ENCODE measurements at places on chromosomes 3 and 15.

- no peak for DNase-seq
Measured at GRCh38 chr15:62752657-62753517, 289.7 kb upstream of the TPM1 start.

DNA sequence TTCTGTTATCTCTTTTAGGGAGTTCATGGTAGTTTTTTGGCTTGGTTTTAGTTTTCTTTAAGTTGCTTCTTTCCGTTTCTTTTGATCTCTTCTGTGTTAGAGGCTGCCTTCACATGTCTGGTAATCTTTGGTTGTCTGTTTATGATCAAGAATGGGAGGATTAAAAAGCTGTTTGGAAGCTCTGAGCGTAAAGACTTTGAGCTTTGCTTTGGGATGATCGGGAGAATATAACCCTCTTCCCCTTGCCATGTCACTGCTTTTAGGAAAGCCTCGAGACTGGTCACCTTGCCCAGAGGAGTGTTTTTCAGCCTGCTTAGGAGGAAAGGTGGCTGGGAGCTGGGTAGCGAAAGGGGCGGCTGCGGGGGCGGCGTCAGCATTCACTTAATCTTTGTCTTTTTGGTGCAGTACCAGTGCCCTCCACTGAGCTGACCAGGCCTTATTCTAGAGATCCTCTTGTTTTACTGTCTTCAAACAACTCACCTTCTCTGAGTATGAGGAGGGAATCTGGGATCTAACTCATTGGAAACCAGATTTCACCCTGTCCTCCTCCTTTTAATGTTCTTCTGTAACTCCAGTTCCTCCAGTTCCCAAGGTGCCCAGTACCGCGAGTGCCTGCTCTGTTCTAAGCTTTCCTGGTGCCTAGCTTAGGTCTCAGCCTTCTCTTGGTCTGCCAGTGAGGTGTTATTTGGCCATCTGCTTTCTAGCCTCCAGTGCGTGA, 15.5 kb downstream of the TATDN2 start:
- peak; percentile 77 for DNase-seq

DNA sequence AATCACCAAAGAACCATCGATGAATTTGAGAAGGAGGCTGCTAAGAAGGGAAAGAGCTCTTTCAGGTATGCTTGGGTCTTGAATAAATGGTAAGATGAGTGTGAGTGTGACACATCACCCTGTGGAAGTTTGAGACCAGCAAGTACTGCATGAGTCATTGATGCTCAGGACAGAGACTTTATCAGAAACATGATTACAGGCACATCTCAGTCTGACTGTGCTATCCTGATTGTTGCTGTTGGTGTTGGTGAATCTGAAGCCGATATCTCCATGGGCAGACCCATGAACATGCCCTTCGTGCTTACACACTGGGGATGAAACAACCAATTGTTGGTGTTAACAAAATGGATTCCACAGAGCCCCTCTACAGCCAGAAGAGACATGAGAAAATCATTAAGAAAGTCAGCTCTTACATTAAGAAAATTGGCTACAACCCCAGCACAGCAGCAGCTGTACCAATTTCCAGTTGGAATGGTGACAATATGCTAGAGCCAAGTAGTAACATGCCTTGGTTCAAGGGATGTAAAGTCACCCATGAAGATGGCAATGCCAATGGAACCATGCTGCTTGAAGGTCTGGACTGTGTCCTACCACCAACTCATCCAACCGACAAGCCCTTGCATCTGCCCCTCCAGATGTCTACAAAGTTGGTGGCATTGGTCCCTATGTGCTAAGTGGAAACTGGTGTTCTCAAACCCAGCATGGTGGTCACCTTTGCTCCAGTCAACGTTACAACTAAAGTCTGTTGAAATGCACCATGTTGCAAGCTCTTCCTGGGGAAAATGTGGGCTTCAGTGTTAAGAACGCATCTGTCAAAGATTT, 20.5 kb downstream of the TM4SF4 start:
- DNase-seq: no peak

DNA sequence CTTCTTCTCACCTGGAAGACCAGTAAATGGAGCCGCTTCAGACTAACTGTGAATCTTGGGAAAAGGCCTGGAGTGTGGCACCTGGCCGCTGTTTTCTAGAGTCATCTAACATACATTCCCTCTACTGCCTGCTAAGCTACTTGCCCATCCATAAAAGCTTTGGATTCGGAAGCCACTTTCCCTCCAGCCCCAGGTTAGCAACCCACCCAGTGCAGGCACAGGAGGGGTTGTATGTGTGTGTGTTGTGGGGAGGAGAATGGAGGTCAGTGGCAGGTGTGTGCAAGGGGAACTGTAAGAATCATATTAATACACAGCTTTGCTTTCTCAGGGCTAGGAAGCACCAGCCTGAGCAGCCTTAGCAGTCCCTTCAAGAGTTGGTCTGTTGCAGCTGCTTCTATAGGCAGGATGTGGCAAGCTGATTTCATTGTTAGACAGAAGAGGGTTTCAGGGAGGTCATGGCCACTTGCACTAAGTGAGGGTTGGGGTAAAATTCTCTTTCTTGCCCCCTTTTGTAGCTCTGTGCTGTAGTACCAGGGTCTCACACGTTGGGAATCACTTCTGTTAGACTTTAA, 8.9 kb downstream of the NSUN3 start:
- no peak for DNase-seq

DNA sequence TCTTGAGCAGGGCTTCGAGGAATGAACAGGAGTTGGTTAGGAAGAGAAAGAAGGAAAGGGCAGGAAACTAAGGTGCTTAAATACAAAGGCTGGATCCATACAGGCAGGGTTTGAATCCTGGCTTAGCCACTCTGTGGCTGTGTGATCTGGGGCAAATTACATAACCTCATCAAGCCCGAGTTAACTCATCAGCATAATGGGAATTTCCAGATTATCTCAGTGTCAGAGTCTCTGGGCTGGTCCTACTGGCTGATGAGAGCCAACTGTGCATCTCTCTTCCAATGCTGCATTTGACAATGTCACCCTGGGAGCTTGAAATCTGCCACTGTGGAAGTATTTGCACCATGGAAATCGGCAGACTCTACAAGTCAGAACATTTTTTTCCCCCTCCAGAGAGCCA, 83.8 kb upstream of the SLC6A6 start:
- no peak for DNase-seq

- no peak for DNase-seq
Measured at GRCh38 chr3:134892761-134893160, 97.7 kb downstream of the EPHB1 start.

GRCh38 chr15:62907275-62907674, 135.3 kb upstream of the TPM1 start:
- DNase-seq: no peak

GRCh38 chr3:89685731-89686130, 578.3 kb downstream of the EPHA3 start:
- DNase-seq: no peak

DNA sequence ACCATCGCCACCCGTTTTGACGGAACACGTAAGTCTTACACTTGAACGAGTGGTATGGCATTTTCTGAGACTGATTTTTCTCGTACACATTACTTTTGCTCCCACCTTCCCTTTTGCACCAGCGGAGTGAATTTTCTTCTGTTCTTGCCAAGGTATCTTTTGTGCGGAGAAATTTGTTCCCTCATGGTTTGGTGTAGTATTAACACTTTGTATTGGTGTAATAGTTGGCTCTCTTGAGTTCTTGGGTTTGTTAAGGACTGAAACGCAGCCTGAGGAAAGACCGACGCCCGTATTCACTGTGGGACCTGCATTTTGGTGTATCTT, 420 bp downstream of the KCNH8 start:
- no peak for DNase-seq

- no peak for DNase-seq
Measured at GRCh38 chr15:98681061-98681460, 32.7 kb downstream of the IGF1R start.

DNA sequence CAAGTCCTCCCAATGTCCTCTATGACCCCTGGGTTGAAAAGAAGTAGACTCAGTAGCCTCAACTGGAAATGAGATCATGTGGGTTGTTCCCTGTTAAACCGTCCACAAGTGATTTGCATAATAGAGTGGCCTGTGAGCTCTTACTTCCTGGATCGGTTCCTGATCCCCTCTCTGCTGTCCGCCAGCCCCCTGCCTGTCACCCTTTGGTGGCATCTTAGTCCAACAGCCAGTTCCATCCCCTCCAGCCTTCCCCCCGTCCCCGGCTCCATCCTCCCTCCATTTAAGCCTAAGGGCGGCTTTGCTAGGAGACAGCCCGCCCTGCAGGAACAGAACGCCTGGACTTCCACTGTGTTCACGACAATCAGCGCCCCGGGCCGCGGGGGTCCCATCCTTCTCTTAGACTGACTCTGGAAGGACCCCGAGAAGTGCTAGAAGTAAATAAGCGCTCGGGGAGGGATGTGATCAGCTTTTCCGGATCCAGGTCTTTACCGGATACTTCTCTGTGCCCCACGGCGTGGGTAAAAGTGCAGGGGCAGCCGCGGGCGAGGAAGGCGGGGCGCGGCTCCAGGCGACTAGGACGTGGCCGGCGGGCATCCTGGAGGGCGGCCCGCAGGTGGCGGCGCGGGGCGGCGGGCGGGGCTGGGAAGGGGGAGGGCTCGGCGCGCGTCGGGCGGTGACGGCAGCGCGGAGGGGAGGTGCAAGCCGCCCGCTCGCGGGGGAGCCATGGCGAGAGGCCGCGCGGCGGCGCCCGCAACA, 51.2 kb upstream of the ULK4 start:
- peak; percentile 72 for DNase-seq

GRCh38 chr3:140023616-140024530, 88.9 kb downstream of the CLSTN2 start:
- DNase-seq: no peak

GRCh38 chr15:51731549-51732267, 5.7 kb downstream of the LYSMD2 start:
- peak; percentile 25 for DNase-seq

DNA sequence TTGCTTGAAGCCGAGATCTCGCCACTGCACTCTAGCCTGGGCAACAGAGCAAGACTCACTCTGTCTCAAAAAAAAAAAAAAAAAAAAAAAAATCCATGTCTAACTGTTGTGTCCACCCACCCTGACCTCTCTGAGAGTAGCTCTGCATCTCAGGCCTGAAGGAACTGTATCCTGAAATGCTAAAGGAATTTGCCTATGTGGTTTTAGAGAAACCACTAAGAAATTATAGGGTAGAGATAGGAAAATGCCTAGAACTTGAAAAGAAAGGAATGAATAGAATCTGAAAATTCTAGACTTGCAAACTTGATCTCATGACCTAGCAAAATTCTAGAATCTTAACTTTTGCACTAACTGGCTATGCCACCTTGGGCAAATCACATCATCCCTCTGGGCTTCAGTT, 217.5 kb upstream of the ROPN1 start:
- DNase-seq: no peak

DNA sequence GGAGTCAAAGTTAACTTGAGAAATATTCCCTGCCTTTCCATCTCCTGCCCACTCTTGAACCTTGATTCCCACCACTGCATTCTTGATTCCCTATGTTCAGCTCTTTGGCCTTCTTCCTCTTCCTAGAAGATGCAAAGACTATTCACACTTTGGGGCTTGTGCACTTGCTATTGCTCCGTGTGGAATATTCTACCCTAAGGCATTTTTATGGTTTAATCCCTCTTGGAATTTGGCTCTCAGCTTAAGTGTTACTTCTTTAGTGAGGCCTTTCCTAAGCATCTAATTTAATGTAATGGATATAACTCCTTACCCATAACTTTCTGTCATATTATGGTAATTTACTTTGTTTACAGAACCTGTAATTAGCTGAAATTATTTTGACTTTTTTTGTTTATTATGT, 318.9 kb upstream of the COL8A1 start:
- DNase-seq: no peak

DNA sequence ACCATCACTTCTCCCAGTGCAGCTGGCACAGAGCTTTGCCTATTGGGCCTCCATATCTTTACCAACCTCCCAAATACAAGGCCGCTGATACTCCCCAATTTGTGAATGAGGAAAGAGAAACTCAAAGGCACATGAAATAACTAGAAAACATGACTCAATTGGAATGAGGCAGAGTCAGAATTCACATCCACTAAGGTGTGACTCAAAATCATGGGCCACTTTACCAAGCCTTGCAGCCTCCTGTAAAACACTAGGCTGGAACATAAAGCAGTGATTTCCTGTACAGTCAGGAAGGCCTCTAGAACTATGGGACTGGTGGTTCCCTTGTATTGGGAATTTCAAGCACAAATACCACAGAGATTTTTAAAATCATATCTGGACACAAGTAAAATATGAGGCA, 128.6 kb downstream of the DCLK3 start:
- no peak for DNase-seq

DNA sequence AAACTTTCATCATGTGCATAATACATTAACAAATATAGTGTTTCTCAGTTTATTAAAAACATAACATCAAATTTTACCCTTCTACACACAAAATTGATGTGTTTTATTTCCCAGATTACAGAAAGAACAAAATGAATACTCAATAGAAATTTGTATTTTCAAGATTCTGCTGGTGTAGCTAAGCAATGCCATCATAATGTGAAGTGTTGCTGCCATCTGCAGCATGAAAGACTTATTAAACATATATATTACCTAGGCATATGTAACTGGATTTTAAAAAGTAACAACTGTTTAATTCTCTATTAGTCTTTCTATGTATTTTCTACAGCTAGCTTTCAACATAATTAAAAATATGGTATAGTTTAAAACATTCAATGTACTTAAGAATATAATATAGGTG, 27.5 kb downstream of the PLSCR5 start:
- peak; percentile 10 for DNase-seq

- DNase-seq: no peak
Measured at GRCh38 chr15:52068004-52068615, 44.5 kb downstream of the BCL2L10 start.

GRCh38 chr3:179020112-179020511, 51.5 kb downstream of the ZMAT3 start:
- DNase-seq: no peak

- DNase-seq: no peak
Measured at GRCh38 chr15:60936186-60936585, 292.9 kb downstream of the RORA start.

GRCh38 chr15:89413877-89414276, 79.3 kb upstream of the POLG start:
- DNase-seq: no peak

DNA sequence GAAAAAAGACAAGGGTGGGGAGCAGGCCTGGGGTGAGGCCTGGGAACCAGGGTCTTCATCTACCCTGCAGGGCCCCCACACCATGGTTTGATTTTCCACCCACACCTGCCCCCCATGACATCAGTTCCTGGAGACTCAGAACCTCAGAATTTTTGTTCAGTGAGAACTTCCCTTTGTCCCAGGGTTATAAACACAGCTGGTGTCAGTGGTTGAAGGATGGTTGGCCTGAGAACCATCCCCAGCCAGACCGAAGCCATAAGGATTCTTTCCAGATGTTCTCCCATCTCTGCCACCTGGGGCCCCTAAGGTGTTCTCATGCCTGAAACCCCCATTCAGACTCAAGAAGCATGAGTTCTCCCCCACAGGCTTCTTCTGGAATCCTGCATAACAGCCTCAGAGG, 16.6 kb downstream of the CCDC33 start:
- DNase-seq: no peak

- DNase-seq: no peak
Measured at GRCh38 chr15:60212536-60212935, 185.2 kb downstream of the ANXA2 start.
